ENCODE measurements at places on chromosomes 7 and 10.
A peak's percentile ranks its signal among the peaks of the same experiment; 100 is the strongest.

DNA sequence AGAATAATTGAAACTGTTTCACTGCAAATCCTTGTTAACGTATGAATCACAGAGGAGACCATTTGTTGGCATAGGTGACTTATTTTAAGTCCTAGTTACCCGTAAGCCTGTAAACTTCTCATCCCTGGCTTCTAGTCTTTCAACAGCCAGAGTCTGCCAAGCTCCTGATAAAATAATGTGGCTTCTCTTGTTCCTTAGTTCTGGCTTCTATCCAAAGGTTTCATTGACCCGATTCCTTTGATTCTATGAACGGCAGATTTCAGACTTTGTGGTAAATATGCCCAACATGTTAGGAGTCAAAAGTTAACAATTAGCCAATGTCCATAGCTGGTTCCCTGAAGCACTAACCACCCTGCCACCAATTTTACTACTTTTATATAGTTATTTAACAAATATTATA lies 23.3 kb downstream of the DNAH11 start:
- no peak for DNase-seq

GRCh38 chr10:10777279-10777678 lies 240.4 kb upstream of the CELF2 start:
- DNase-seq: peak; percentile 26

DNA sequence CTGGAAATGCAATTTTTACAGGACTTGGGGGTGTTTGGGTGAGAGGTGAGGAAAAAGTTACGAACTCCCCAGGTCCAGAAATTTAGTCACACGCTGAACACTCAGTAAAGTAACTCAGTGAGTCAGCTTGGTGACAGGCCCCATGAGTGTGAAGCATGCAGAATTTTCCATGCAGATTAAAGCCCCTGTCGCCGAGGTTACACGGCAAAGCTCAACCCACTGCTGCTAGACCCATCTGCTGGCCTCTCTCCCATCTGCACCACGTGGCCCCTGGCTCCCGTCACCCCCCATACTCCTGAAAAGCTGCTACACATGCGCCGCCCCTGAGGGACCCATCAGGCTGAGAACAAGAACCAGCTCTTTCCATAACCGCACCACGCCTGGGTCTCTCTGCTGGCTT lies 7.0 kb upstream of the MMP21 start:
- peak; percentile 19 for DNase-seq

DNA sequence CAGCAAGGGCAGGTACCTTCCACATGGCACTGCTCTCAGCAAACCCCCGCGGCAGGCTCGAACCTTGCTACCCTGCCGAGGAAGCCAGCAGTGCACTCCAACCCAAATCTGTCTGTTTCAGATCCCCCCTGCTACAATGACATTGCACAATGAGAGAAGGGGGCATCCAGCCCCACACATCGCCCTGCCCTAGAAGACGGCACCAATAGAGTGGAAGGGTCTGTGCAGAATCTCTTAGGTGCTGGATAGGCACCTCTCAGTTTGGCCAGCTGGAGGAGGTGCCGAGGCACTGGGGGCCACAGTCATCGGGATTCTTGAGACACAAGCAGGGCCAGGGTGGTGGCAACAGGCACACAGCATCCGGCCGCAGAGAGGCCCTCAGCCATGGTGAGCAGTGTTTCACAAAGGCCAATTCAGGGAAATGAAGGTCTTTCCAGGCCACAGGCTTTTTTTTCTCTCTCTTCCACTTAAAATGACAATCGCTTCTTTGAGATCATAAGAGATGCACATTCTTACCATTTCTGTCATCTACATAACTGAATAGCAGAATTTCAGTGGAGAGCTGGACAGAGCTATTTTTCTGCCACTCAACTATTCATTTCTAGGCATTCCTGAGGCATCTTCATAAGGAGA lies 281.3 kb downstream of the TNS3 start:
- DNase-seq: no peak

- DNase-seq: no peak
These were observed 6.2 kb downstream of the GIGYF1 start for GRCh38 chr7:100687751-100688300.

- peak; percentile 58 for DNase-seq
These were observed at the start of gene MEST for GRCh38 chr7:130491841-130492522. MEST (plus strand) TSS chr7:130492085; CDS start chr7:130492314, 229 bp downstream.

GRCh38 chr7:47179812-47180515 lies 401.9 kb downstream of the TNS3 start:
- peak; percentile 77 for DNase-seq

DNA sequence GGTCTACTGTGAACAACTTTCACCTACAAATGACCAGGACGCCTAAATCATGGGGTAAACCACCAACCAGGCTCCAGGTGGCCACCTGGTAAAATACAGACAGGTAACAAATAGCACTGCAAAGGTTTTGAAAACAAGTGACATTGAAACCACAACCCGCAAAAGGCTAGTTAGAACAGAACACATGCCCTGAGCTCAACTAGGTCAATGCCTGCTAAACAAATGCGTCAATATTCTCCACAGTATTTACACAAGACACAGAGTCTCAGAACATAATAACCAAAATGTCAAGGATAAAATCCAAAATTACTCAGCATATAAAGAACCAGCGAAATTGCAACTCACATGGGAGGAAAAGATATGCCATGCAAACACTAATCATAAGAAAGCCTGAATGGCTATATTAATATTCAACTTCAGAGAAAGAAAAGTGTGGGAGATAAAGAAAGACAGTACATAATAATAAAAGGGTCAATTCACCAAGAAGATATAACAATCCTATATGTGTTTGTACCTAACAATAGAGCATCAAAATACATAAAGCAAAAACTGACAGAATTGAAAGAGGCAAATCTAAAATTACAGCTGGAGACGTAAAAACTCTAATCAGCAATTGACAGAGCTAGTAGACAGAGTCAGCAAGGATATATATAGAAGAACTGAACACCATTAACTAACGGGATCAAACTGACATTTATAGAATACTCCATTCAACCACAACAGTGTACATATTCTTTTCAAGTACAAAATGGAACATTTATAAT lies 47.6 kb downstream of the SMURF1 start:
- no peak for DNase-seq

DNA sequence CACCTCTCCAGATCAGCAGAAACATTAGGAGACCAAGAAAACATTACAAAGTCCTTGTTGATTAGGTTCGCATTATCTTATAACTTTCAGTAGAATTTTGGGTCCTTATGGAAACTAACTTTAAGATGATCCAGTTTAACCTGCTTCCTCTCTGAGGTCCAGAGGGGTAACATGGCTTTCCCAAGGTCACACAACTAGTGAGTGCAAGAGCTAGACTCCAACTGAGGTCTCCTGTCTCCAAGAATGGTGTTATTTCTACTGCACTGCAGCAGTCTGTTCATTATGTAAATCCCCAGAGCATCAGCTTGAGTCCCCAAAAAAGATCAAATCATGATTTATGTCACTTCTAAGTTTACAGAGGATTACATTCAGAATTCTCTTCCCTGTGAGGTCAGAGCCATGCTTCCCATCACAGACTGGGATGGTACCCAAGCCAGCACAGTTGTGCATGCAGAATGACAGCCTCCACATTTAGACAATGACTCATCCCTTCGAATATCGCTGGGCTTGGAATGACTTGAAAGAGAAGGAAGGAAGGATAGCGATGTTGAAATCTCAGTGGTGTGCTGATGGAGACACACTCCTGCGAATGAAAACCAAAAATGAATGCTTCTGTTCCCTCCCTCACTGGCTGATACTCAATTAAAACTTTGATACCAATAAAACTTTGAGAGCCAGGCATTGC lies 163.1 kb upstream of the PLXNA4 start:
- DNase-seq: peak; percentile 95

GRCh38 chr7:115475761-115476385 lies 554.0 kb downstream of the MDFIC start:
- no peak for DNase-seq

- no peak for DNase-seq
These were observed 126.7 kb downstream of the SORCS3 start for GRCh38 chr10:104767745-104768144.

- DNase-seq: no peak
These were observed 3.7 kb upstream of the CXCL12 start for GRCh38 chr10:44388641-44389040.

DNA sequence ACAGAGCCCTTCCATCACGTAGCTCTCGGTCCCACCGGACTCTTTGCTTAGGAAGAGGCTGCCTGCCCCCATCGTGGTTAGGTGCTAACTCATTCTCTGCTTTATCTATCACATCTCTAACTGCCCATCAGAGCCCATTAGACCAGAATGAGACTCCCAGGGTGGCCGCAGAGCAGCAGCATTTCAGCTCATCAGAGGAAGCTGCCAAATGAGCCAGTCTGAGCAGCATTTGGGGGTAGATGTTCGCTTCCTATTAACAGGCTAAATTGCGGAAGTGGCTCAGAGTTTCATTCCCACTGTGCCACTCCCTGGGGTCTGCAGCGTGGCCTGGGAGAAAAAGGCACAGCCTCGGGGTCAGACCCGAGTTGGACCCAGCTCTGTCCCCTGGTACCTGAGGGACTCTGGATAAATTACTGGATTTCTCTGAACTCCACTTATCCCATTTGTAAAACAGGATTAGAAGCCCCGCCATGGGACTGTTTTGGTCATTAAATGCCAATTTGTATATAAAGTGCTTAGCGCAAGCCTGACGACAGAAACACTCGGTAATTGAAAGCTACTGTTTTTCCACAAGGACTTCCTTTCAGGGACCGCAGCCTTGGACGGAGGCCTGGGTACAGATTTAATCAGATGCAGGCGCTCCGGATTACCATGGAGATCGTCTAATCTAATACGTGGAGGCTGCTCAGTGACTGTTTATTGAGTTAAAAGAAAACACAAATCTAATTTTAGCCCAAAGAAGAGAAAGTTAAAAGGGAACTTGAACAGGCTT lies 73.8 kb upstream of the PRLHR start:
- DNase-seq: peak; percentile 84

DNA sequence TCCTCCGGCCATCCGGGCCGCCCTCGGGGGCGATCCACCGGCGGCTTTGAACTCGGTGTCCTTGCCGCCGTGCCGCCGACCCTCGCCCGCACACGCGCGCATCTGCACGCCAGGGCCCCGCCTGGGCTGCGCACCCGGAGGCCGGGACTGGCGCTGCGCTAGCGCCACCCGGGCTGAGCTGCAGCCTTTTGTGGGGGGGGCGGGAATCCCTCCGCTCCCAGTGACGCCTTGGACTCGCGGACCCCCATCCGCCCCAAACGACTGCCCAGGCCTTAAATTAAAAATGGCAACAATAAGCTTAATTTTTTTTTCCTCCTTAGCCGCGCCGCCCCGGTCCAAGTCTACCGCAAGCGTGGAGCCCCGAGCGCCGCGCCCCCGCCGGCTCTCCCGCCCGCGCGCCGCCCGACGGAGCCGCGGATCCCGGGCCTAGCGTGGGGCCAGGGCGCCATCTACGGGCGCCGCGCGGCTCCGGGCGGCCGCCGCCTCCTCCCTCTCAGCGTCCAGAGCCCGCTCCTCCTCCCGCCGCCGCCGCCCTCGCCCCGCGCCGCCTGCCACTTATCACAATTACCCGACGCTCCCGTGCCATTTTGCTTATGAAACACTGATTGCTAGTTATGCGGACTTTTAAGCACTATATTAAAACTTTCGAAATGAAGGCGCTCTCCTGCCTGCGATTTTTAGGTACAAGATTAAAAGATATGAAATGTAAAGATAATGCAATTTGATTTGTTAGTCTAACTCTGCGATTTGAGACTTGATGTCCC lies 7.5 kb upstream of the EBF3 start:
- DNase-seq: peak; percentile 57

DNA sequence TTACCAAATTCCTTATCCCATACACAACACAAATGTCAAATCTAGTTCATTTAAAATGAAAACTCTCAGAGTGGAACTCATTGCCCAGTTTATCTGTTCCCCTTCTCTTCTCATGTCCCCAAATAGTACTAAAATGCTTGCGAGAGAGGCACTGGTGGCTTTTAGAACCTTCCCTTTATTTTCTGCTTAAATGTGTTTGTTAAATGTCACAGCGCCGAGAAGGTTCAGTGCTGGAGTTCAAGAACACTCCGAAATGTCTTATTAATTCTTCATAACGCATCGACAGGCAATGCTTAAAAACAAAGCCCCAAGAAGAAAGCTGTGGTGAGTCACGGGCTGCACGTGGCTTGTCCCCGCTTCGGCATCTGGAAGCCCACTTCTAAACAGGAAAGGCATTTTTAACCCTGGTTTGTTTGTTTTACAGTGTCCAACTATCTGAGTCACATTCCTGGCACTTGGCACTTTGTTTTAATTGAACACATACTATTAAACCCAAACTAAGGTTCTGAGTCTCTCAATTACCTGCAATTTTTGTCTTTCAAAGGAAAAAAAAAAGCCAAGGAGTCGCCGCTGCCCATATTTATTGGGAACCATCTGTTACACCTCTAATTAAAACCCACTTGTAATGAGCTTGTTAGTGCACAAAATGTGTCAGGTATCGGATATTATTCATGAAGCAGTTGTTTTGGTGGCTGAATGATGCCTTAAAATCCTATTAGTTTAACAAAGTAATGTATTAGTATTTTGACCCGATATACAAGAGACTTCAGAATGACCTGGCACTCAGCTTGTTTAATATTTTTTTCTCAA lies 49.9 kb upstream of the MGMT start:
- DNase-seq: peak; percentile 20

- DNase-seq: no peak
These were observed 607.8 kb downstream of the PTPRN2 start for GRCh38 chr7:157979636-157980340.

- DNase-seq: no peak
These were observed 4.0 kb downstream of the FZD8 start for GRCh38 chr10:35638101-35638500.

DNA sequence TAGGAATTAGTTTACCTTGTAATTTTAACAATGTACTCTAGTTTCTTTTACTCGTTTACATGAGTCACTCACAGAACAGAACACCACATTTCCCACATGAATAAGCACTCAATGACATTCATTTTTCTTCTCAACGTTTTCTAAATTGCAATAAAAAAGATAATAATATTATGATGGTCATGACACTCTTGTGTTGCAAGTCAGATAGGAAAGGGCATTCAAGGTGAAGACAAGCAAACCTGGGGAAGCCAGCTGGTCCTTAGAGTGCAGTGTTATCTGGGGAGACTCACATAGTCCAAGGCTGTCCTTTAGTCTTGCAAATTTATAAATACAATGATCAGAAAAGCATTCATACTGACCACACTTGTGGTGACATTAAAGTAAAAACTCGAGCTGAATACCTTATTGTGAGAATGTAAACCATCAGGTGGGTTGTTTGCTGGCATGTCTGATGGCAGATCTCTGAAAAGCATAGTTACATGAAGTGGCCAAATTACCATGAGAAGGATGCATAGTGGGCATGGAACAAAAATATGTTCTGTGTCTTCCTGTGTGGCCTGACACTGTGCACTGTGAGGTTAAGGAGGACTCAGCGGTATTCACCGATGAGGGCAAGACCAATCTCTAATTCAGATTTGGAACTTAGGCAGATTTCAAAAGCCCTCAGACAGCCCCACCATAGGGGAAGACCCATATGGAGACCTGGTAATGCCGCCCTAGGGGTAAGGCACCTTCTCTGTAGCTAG lies 158.9 kb upstream of the ASAH2 start:
- no peak for DNase-seq

DNA sequence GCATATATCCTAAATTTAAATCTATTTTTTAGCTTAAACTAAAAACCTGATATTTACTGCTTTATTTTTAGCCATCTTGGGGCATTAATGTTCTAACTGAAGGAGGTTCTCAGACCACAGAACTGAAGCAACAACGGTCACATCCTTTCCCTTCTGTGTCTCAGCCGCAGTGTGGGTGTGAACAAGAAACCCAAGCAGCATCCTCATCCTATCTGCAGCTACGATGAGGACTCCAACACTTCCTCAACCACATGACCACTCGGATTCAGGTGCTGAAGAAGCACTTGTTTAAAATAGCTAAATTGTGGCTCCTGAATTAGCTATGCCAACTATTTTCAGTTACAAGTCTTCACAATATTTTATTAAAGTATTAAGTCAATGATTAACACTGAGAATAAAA lies 5.3 kb downstream of the ESYT2 start:
- no peak for DNase-seq

All from fibroblast of skin of scalp (primary cell).